ENCODE measurements at places on chromosomes 6 and 20.

- no peak for DNase-seq
Measured at GRCh38 chr6:45026003-45026516, 302.1 kb upstream of the RUNX2 start.

GRCh38 chr6:63584125-63584514, 11.8 kb downstream of the LOC128125822 start:
- DNase-seq: no peak

GRCh38 chr6:123962508-123962907, 158.8 kb downstream of the NKAIN2 start:
- DNase-seq: no peak

- no peak for DNase-seq
Measured at GRCh38 chr6:20954315-20954714, 420.1 kb downstream of the CDKAL1 start.

- no peak for DNase-seq
Measured at GRCh38 chr20:47878601-47879027, 93.3 kb upstream of the SULF2 start.

- DNase-seq: no peak
Measured at GRCh38 chr6:67165606-67166005, 1458.6 kb upstream of the EYS start.

DNA sequence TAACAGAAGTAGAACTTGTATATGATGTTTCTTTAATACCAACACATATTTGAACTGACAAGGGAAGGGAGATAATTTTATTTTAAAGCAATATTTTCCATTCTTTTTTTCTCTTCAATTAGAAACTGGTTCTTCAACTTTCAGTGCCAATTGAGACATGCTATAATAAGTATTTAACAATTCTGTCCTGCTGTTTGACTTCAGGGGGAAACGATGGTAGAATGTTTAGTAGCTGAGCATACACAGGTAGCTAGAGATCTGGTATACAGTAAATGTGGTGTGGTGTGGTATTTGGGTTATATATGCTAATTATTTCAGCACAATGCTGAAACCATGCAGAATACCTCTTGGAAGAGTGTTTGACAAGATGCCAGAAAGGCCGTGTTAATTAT, 156.9 kb downstream of the ARID1B start:
- no peak for DNase-seq

GRCh38 chr6:87251225-87251624, 71.2 kb upstream of the SMIM8 start:
- no peak for DNase-seq

DNA sequence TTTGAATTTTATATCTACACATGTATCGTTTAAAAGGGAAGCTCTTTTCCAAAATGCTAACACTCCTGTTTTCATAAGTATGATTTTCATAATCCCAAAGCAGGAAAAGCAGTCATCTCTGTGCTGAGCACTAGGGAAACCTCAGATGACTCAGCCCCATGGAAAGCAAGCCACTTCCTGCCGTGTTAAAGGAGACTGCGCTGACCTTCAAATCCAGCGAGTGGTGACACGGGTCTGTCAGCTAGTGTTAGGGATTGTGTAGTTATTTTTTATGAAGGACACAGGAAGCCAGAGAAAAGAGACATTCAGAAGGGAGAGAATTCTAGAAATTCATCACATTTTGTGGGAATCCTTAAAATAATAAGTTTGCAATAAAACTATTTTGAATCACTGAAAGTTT, 57.0 kb upstream of the CD93 start:
- no peak for DNase-seq

GRCh38 chr20:50713657-50714101, 17.7 kb upstream of the PARD6B start:
- no peak for DNase-seq

GRCh38 chr20:41540459-41540858, 77.7 kb downstream of the CHD6 start:
- DNase-seq: no peak

GRCh38 chr6:144098993-144099392, 3.6 kb upstream of the SF3B5 start:
- DNase-seq: no peak

GRCh38 chr6:168035098-168035660, 37.7 kb downstream of the KIF25 start:
- DNase-seq: no peak

DNA sequence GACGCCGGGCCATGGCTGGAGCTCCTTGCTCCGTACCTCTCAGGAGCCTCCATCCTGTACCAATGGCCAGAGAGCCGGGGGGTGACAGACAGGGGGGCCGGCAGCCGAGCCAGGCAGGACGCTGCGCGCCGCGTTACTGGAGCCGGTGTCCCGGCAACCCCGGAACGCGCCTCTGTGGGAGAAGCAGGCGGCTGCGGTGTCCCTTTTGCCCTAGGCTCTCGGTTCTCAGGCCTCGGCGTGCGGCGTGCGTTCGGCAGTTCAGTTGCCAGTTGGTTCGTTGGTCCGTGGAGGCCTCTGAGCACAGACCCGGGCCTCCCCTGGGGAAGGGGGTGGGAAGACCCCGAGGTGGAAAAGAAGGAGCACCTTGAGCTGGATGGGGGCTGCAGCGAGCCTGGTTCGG, at the start of gene SPATS1:
TSS of gene SPATS1 (plus strand) at position 162 of the 400 bp plus-strand sequence. CDS start 446 bp downstream, outside the sequence.
- no peak for DNase-seq

GRCh38 chr6:155003476-155003875, 8.4 kb downstream of the TIAM2 start:
- DNase-seq: no peak

GRCh38 chr6:129874837-129875236, 13.7 kb upstream of the TMEM244 start:
- no peak for DNase-seq

DNA sequence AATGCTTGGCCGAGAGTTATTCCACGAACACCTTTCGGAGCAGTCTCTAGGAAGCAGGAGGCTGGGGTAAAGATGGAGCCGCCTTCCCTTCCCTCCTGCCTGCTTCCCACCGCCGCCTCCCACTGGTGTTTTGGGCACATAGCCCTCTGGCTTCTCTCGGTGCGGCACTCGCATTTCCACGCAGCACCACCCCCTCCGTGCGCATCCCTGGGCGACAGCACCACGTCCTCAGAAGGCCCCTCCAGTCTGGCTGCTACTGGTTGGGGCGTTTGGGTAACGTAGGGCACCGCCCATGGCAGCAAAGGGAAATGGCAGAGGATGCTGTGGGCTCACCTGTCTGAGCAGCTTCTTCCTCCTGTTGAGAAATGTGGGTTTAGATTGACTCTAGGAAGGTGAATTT, 2.4 kb downstream of the COL20A1 start:
- DNase-seq: no peak

GRCh38 chr20:38164624-38165088, 414 bp downstream of the TGM2 start:
- DNase-seq: no peak

GRCh38 chr20:43955062-43955749, 40.6 kb downstream of the TOX2 start:
- no peak for DNase-seq

DNA sequence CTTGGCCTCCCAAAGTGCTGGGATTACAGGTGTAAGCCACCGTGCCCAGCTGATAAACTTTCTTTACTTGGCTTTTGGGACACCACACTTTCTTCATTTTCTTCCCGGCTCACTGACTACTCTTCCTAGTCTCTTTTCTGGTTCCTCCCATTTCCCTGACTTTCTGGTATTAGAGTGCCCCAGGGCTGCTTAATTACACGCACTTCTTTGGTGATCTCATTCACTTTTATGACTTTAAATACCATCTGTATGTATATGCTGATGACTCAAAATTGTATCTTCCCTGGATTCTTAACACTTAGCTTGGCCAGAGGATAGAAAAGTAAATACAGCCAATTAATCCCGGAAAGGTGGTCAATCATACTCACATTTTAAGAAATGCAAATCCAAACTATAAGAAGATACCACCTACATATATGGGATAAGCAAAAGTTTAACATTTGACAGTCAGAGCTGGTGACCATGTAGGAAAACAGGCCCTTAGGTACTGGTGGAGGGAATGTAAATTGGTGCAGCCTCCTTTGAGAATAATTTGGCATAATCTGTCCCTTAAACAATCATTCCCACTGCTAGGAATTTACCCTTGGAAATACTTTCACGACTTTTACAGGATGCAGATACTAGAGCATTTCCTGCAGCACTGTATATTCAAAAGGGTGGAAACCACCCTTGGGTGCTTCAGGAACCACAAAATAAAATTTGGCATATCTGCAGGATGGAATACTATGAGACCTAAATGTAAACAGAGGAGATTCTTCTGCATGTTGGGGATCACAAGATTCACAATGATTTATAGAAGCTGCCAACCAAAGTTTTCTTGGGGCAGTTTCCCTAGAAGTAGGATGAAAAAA, 9.4 kb upstream of the NANP start:
- DNase-seq: no peak

GRCh38 chr6:91877994-91878393, 1291.1 kb upstream of the MAP3K7 start:
- no peak for DNase-seq

DNA sequence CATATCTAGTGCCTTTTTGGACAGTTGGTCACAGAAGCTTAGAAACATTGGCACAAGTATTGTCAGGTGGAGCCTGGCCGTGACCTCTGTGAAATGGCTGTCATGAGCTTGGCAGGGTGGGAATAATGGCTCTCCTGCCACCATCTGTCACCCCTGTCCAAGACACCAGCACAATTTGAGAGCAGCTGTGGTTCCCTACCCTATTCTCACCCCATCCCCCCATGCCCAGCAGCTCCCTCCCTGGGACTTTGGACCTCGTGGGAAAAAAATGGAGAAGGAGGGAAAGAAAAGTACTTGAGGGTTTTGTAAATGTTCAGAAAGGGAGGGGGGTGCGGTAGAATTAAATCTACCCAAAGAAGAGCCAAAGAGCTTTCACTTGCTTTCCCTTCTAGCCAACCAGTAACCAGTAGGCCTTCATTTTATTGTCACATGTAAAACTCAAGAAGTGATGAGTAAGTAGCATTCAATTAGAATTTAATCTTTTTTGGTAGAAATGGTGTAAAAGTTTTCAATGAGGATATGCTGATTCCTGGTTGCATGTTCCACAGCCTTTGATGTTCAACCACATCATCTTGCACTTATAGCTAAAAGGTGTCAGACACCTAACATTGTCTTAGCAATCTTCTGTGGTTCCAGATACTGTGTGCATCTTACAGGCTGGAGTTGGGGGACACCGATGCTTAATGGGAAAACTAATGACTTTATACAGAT, 263.5 kb upstream of the TAB2 start:
- no peak for DNase-seq

DNA sequence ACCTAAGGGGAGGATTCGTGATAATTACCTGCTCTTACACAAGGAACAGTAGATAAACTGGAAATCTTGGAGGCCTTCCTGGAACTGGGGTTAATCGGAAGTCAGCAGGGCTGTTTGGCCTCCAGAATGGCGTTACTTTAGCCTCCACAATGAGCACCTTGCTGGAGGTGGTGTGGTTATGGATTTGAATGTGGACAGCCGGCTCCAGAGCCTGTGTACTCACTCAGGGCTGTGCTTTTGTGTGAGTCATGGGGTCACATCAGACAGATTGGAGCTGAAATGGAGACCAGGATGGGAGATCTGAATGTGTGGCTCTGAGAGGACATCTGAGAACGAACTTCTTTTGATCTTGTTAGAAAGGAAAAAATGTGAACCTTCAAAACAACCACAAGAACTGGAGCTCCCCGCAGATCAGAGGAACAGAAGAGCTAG, 30.4 kb downstream of the IGF2R start:
- no peak for DNase-seq

GRCh38 chr6:16090920-16091319, 38.0 kb upstream of the MYLIP start:
- DNase-seq: no peak

GRCh38 chr6:41422161-41422560, 86.8 kb downstream of the NCR2 start:
- DNase-seq: no peak

DNA sequence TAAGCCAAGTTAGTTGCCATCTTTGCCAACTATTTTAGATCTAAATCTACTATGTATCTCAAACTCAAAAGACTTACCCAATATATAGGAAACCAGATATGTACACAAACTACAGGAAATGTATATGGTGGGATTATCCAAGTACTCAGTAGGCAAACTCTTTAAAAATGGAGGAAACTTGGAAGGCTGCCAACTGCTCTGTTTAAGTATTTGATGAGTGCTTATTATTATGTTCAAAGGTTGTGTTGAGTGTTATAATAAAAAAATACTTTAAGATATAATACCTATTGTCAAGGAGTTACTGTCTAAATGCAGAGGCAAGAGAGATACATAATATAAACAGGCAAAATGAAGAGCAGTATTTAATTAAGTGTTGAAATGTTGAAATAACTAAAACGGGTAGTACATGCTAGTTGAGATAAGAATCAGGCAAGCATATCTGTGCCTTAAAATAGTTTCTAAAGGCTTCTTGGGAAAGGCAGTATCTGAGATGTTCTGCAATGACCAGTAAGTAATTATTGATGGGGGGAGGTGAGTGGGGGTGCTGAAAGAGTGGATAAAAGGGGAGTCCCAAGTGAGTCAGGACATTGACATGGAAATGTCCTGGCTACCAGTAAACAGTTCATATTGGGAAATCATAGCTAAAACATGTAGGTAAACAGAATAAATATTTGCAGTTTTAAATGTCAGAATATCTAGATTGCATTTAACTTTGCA, 6.5 kb upstream of the DST start:
- no peak for DNase-seq

DNA sequence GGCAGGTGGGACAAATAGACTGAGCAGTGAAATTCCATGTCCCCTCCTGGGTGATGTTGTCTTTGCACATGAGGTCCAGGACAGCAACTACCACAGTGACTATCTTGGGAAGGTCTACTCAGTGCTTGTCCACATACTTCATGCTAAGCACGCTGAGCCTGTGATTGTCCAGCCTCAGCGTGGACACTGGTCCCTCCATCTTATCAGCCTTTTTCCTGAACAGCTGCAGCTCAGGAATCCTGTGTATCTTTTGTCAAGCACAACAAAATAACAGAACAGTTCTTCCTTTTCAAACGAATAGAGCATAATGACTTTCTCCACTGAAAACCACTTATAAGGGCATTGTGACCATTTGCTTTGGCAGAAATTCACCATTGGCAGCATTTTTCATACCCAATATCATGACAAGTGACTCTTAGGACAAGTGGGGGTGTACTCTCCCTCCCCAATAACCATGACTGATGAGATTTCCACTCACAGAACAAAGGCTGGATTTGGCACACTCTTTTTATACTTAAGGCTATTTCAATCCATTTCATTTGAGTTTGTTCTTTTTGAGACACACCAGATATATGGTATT, 90.3 kb downstream of the FYN start:
- DNase-seq: no peak

DNA sequence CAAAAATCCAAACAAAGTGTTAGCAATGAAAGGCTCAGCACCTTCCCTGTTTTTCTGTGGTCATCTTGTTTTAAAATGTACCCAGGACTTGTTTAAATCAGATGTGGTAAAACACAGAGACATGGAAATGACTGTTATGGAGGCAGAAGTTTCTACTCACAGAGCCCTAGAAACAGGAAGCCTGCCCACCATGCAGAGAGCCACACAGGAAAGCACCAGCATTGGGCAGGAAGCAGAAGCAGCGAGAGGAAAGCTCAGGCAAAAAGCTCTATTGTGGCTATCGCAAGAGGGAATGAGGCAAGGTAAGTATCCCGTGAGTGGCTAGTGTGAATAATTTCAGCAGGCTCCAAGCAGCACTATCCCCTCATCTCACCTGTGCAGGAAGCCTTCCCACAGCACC, 42.8 kb downstream of the GPR6 start:
- DNase-seq: no peak
